ENCODE measurements at places on chromosomes 16 and 17.
A peak's percentile ranks its signal among the peaks of the same experiment; 100 is the strongest.

DNA sequence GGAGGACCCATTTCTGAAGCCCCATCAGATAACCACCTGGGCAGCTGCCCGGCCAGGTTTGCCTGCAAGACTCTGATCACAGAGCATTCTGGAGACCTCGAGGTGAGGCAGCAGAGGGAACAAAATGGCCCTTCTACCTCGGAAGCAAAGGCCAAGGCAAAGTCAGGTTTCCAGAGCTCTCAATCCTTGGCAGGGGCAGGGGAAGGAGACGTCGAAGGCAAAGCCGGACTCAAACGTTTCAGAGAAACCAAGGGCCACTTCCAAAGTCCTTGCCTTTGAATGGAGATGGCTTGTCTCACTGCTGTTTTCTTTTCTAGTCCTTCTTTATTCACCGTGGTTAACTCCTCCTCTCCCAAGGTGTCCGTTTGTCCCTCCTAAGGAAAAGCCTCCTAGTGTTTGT is 355.3 kb downstream of the SOX9 start:
- DNase-seq = no peak

- no peak for DNase-seq
These were observed 1.2 kb upstream of the SRCIN1 start for GRCh38 chr17:38606646-38607611.

GRCh38 chr17:65892912-65893377 is 299.0 kb downstream of the CEP112 start:
- DNase-seq = no peak

- DNase-seq = no peak
These were observed 12.6 kb upstream of the ARL5C start for GRCh38 chr17:39178536-39178935.

- no peak for DNase-seq
These were observed 10.3 kb upstream of the BRCA1 start for GRCh38 chr17:43135454-43135819.

DNA sequence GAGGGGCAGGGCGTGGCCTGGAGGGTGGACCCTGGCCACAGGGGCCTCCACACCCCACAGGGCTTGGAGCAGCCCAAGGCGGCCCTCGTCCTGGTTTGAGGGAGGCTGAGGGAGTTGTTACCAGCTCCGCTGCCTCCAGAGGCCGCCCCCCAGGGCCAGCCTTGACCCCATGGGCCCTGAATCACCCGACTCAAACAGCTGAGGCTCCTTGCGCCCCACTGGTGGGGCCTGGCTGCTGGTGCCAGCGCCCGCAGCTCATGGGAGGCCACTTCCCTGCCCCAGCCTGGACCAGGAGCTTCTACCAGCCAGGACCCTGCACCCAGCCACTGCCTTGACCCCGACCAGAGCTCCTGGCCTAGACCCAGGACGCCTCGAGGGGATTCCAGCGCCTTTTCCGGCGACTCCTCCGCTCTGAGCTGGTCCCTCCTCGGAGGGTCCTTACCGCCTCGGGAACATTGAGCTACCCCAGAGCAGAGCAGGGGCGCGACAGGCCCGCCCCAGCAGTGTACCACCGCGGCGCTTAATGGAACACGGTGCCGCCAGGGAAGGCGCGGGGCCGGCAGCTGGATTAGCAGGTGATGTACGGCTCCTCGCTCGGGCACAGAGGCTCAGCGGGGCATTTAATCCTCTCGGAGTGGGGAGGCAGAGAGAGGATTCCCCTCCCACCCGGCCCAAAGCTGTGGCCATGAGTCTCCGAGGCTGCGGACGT is 37.2 kb downstream of the GSE1 start:
- no peak for DNase-seq

DNA sequence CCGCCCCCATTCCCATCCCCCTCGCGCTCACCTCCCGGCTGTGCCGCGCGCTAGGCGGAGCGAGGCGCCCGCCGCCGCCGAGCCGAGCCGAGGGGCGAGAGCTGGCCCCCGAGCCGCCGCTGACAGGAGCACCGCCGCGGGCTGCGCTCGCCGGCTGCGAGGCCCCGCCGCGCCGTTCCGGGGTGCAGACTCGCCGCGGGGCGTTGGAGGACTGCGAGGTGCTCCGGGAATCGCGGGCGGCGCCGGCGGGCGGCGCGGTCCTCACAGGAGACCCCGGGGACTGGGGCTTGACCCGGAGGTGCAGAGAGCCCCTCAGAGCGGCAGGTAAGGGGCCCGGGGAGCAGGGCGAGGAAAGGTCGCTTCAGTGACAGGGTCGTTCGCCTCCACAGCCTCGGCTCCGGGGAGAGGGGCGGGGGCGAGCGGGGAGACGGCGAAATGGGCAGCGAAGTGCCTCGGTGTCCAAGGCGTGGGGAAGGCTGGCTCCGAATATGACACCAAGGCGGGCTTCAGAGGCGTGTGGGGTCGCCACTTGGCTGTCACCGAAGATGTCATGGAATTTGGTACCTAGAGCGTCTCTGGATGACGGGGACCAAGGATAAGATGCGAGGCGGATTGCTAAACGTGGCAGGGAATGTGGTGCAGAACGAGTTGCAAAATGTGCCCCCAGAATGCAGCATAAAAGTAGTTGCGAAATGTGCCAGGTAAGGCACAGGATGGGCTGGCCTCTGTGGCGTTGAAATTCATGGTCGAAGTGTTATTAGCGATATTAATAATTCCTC is 580 bp downstream of the TANC2 start:
- peak; percentile 68 for DNase-seq

- no peak for DNase-seq
These were observed 231.2 kb downstream of the FOXL1 start for GRCh38 chr16:86809458-86809955.

GRCh38 chr16:79845033-79845733 is 244.6 kb upstream of the MAF start:
- DNase-seq = no peak

DNA sequence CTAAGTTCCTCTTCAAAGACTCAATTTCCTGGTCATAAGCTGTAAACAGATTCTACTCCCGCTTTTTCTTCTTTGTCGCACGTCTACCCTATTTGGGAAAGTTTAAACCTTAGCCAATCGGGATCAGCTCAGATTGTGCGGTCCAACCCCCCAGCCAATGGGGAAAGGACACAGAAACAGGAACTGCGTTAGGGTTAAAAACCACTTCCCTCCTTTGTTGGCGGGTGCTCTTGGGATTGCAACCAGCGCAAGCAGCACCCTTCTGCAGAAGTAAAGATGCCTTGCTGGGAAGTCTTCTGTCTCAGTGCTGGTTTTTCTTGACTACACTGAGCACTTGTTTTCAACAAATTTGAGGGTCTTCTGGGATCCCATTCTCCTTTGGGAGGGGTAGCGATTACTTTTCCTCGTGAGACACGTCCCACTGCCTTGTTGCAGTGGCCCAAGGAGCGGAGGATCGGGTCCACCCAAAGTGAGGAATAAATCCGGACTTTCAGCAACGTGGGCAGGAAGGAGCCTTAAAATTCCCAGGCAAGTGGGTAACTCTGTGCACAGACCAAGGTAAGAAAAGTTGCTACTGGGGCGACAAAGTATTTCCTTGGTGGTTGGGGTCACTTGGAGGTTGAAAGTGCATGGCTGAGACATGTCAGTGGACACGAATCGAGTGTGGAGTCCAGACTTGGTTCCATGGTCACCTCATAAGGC is 1.0 kb upstream of the YPEL3 start:
- peak; percentile 60 for DNase-seq

GRCh38 chr16:89374393-89374960 is 115.9 kb downstream of the ANKRD11 start:
- DNase-seq = no peak

GRCh38 chr16:10961231-10961630 is 16.9 kb downstream of the CLEC16A start:
- DNase-seq = no peak

DNA sequence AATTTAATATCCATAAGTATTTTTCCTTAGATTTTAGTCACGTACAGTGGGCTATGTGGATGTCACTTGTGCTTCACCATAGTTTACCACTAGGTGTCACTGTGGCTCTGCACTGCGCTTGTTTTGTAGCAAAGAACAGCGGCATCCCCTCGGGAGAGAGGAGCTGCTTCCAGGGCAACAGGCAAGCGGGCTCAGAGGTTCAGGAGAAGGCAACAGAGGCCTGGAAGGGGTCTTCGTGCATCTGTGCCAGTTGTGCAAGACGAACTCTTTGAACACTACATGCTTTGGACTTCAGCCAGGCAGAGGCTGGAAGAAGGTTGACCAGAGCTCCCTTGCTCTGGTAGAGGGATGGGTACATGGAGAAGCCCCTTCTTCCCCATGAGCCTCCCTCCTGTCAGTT is 20.6 kb downstream of the CYB561 start:
- DNase-seq = peak; percentile 73

GRCh38 chr16:85306071-85306792 is 194.0 kb upstream of the CIBAR2 start:
- peak; percentile 89 for DNase-seq

GRCh38 chr16:79677799-79678530 is 77.4 kb upstream of the MAF start:
- no peak for DNase-seq

- no peak for DNase-seq
These were observed 113.4 kb upstream of the FOXF1 start for GRCh38 chr16:86396901-86397311.

DNA sequence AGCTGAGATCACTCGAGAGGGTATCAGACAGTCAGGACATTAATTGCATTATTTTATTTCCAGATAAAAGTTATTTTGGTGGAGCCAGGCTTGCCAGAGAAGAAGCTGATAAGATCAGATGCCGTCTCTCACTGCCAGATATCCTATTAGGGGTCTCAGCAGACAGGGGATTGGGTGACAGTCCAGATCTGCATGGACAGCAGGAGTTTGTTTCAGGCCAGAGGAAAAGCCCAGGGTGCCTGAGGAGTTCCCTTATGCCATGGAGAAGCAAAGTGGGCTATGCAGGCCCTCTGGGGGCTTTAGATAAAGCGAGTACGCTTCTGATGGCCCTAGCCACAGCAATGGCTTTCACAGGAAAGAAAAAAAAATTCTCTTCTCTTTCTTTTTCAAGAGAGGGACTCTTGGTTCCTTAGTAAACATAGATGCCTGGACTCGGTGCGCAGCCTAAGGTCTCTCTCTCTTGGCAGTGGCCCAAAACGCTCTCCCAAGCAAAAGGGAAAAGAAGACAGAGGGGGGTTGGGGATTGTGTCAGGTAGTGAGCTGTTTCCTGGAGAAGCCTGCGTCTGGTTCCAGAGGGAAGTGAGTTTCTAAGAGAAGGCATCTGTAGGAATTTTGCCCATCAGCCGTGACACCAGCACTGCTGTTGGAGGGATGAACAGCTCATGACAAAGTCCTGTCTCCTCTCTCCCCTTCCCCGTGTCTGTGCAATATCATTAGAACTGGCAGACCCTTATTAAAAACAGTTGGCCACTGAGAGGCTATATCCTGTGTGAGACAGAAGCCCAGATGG is 166.3 kb upstream of the FOXF1 start:
- no peak for DNase-seq

GRCh38 chr17:28505986-28506665 is at the start of gene FOXN1:
FOXN1 (plus strand) TSS chr17:28506348; CDS start chr17:28523970, 17,622 bp downstream.
- DNase-seq = no peak

DNA sequence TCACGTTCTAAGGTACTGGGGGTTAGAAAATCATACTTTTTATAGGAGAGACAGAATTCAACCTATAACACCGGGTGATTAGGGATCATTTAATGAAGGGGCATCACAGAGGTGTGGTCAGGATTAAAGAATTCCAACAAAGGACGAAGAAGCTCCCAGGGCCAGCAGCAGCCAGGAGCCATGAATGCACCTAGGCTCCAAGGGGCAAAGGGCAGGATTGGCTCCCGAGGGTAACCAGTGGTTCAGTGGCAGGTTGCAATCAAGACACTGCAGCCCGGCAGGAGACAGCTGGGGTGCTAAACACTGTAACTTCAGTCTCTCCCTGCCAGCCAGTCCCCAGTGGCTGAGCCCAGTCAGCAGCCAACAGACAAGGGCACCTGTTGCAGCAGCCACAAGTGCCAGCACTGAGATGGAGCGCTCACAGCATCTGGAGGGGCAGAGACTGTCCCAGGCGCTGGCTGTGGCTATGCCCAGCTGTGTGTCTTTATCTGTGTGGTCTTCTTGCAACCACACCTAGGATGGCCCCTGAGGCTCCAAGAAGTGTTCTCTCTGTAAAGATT is 23.9 kb downstream of the DHRS7C start:
- no peak for DNase-seq

- no peak for DNase-seq
These were observed 16.1 kb downstream of the GDE1 start for GRCh38 chr16:19505600-19506303.

GRCh38 chr17:40314584-40314956 is 5.6 kb downstream of the RARA start:
- peak; percentile 85 for DNase-seq

DNA sequence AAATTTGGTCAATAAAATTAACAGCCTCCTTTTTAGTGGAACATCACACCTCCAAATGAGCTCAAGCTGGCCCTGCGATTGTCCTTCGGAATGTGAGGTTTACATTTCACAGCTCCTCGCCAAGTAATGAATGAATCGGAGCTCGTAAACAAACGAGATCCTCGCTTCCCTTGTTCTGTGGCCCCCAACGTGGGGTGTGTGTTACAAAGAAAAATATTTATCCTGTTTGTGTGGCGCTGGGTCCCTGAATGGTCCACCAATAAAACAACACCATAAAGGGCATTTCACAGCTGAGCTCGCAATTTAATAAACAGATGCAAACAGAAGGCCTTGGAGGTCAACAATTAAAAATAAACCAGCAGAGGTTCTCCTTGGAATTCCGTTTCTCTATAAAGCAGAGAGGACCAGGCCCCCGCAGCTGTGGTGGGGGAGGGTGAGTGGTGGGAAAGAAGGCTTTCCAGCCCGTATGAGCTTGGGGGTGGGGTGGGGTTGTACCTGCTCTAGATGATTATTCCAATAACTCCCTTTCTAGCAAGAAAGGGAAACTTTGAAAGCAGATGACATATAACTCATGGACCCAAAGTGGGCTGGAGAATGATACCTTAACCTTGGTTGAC is 393.9 kb upstream of the SALL1 start:
- no peak for DNase-seq

DNA sequence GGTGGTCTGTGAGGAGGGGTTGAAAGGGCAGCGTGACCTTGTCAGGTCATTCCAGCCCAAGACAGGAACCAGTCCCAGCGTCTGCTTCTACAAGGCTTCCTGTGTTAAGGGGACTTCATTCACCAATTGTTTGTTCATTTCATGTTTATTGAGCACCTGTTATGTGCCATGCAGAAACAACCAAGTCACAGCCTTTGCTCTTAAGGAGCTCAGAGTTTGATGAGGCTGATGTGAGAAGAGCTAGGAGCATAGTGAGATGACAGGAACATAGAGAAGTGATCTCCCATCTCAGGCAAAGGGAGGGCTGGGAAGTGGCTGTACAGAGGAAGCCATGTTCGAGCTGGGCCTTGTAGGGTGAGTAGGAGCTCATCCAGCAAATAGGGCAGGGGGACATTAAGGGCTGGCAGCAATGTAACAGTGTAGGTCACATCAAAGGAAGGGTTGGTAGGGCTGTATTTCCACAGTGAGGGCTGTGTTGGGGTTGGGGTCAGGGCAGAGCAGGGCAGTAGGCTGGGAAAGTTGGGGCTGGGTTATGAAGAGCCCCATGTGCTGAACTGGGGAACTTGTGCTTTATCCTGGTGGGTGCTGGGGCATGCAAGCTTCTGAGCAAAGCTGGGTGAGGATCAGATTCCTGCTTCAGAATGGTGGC is 79.8 kb downstream of the ARHGAP23 start:
- DNase-seq = no peak
